Keratinocyte (primary cell): ENCODE measurements at places on chromosomes 16 and 17. TPM values are rescaled to one million over a fixed set of nuclear protein-coding genes. Genes with fewer than 3 reads are reported as not detected.

The TNFRSF17 gene
- polyA plus RNA-seq = 0.13 TPM in 1 of 3 replicates, not detected in the others

The ZNF597 gene
- 1.4 to 1.7 TPM (median 1.5 TPM) in 3 replicates for polyA plus RNA-seq

The UNC45B gene
- polyA plus RNA-seq = 0.03 to 0.04 TPM in 2 of 3 replicates, not detected in the other

DNA sequence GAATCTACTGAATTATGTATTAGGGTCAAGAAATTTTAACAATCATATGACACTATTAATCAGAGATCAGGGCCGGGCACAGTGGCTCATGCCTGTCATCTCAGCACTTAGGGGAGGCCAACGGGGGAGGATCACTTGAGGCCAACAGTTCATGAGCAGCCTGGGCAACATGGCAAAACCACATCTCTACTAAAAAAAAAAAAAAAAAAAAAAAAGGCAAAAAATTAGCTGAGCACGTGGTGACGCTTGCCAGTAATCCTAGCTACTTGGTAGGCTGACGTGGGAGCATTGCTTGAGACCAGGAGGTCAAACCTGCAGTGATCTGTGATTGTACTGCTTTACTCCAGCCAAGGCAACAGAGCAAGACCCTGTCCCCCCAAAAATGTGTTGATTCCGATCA lies 52.5 kb upstream of the CLEC3A start:
- no peak overlapping the region for H3K4me3 ChIP-seq
- no peak overlapping the region for H3K27ac ChIP-seq
- H3K4me1 ChIP-seq = no peaks in the 10 kb centered on the region
- no peak for DNase-seq

GRCh38 chr17:49676276-49676868 lies 1.5 kb downstream of the SPOP start:
- no peaks in the 10 kb centered on the region for H3K36me3 ChIP-seq
- H3K4me1 ChIP-seq = peaks cover 13% of the 10 kb centered on the region
- no peak for DNase-seq
- no peaks in the 10 kb centered on the region for H3K27me3 ChIP-seq
- H3K27ac ChIP-seq = peak overlapping the region; percentile 87

GRCh38 chr17:67441052-67441895 lies 64.2 kb downstream of the PITPNC1 start:
- H3K4me1 ChIP-seq = peaks cover 6% of the 10 kb centered on the region
- no peak for DNase-seq
- H3K27ac ChIP-seq = no peak overlapping the region
- H3K27me3 ChIP-seq = no peaks in the 10 kb centered on the region
- no peak overlapping the region for H3K4me3 ChIP-seq
- H3K36me3 ChIP-seq = no peaks in the 10 kb centered on the region

The AIPL1 gene
- polyA plus RNA-seq = not detected in 3 replicates

DNA sequence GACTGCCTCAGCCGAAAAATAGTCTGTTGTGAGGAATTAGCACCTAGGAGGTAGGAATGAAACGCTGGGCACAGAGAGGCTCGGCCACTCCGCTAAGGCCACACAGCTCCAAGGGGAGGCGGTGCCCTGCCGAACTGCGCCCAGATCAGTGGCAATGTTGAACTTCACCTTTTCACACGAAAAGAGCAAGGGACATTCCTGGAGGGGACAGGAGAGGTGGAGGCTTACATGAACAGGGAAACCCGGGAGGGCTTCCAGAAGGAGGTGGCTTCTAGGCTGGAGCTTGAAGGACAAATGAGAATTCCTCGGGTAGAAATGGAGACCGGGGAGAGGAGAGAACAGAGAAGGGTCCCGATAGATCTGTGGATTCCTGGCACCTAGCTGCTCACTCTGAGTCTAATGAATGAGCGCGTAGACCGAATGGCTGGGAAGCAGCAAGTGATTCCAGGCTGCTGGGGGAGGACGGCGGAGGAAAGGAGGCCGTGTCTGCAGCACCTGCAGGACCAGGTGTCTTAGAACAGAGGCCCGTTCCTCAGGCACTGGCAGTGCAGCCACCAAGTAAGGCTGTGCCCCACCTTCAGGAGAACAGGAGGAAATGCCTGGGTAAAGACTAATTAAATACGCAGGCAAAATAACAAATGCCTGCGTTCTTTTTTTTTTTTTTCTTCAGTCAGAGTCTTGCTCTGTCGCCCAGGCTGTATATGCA lies 722 bp upstream of the SLC38A10 start:
- H3K4me3 ChIP-seq = peak overlapping the region; percentile 89
- H3K36me3 ChIP-seq = no peaks in the 10 kb centered on the region
- peaks cover 15% of the 10 kb centered on the region for H3K4me1 ChIP-seq
- peak overlapping the region; percentile 86 for H3K27ac ChIP-seq
- H3K27me3 ChIP-seq = no peaks in the 10 kb centered on the region

DNA sequence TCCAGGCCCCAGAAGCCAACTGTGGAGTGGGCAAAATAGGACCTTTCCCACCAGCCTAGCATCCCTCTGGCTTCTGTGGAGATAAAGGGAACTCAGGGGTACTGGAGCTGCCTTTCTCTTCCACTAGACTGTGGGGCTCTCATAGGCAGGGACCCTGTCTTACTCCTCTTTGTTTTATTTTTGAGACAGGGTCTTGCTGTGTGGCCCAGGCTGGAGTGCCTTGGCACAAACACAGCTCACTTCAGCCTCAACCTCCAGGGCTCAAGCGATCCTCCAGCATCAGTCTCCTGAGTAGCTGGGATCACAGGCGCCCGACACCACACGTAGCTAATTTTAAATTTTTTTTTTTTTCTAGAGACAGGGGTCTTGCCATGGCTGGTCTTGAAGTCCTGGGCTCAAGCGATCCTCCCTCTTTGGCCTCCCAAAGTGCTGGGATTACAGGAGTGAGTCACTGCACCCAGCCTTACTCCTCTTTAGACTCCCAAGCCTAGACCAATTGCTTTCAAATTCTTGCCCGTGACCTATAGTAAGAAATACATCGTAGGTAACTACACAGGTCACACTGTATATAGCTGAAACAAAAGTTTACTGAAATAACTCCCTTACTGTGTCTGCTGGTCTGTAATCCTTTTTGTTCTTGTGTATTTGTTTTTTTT lies 2.6 kb downstream of the RAI1 start:
- H3K27me3 ChIP-seq = no peaks in the 10 kb centered on the region
- DNase-seq = no peak
- H3K4me1 ChIP-seq = peaks cover 45% of the 10 kb centered on the region
- H3K27ac ChIP-seq = peak overlapping the region; percentile 87
- peak overlapping the region; percentile 77 for H3K4me3 ChIP-seq
- no peaks in the 10 kb centered on the region for H3K36me3 ChIP-seq

- H3K4me1 ChIP-seq = peaks cover 3% of the 10 kb centered on the region
- H3K27ac ChIP-seq = no peak overlapping the region
- H3K27me3 ChIP-seq = no peaks in the 10 kb centered on the region
- DNase-seq = no peak
Measured at GRCh38 chr16:15489016-15489415, 54.6 kb downstream of the BMERB1 start.

DNA sequence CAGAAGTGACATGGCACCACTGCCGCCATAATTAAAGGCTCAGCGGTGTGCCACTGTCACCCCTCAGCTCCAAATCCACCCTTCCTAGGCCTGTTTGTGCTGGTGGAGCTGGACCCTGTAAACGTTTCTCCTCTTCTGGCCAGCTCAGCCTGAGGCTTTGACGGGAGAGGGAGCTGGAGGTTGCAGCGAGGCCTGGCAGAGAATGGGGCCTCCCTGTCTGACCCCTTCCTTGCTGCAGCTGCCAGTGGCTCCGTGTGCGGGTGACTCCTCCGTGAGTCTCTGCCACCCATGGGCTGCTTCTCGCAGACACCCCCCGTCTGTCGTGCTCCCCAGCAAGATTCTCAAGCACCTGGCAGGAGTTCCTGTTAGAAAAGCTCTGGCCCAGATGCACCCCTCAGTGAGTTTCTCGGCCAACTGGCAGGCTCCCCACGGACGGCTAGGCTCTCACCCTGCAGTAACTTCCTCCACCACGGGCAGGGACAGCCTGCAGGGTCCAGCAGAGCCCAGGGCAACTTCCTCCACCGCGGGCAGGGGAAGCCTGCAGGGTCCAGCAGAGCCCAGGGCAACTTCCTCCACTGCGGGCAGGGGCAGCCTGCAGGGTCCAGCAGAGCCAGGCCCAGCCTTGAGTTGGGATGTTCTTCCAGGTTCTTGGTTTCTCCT lies 4.7 kb upstream of the CHMP6 start:
- H3K27me3 ChIP-seq = peaks cover 14% of the 10 kb centered on the region
- H3K27ac ChIP-seq = no peak overlapping the region
- no peak overlapping the region for H3K4me3 ChIP-seq
- no peak for DNase-seq
- H3K4me1 ChIP-seq = peaks cover 13% of the 10 kb centered on the region
- H3K36me3 ChIP-seq = no peaks in the 10 kb centered on the region

DNA sequence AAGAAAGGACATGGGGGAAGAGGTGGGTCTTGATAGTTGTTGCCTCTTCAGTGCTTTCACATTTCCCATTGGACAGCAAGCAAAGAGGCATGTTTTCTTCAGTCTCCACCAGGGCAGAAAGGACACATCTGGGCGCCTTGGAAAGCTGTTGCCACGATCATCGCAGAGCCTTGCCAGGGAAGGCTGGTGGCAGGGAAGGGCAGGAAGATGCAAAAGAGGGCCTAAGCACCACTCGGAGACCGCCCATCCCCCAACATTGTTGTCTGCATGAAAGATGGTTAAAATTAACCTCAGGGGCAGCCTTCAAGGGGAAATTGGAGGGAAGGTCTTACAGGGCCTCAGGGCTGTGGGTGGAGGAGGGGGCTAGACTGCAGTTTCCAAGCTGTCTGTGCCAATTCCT lies 114.2 kb downstream of the SOX9 start:
- peaks cover 10% of the 10 kb centered on the region for H3K27me3 ChIP-seq
- H3K27ac ChIP-seq = no peak overlapping the region
- no peaks in the 10 kb centered on the region for H3K36me3 ChIP-seq
- DNase-seq = no peak
- no peak overlapping the region for H3K4me3 ChIP-seq

The MYO15B gene
- 0.01 to 0.35 TPM (median 0.14 TPM) in 3 replicates for polyA plus RNA-seq

The SLFN14 gene
- polyA plus RNA-seq = not detected in 3 replicates

The TEX19 gene
- 0.06 TPM in 1 of 3 replicates, not detected in the others for polyA plus RNA-seq

The RILP gene
- polyA plus RNA-seq = 3.1 to 4.5 TPM (median 3.2 TPM) in 3 replicates

The CCT6B gene
- 0.65 to 1.4 TPM (median 1.1 TPM) in 3 replicates for polyA plus RNA-seq

The UQCRC2 gene
- 188 to 255 TPM (median 226 TPM) in 3 replicates for polyA plus RNA-seq

DNA sequence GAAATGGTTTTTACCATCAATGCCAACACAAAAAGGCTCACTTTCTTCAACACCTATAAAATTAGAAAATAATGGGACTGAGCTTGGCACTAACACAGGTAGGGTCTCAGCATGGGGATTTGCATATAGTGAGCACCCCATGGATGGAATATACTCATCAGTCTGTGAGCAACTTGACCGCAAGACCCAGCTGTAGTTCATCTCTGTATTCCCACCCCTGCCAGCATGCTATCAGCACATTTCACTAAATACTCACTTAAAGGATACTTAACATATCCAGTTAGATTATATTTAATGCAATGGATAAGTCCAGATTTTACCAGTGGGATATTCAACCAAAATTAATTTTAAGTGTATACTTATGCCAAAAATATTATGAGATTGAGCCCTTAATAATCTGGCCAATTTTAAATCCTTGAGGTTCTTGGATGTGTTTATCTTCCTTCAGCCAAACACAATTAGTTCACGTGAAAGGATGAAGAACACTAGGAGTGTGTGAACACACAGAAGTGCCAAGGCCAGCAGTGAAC lies 66.7 kb downstream of the C16orf95 start:
- H3K27me3 ChIP-seq = no peaks in the 10 kb centered on the region
- no peak for DNase-seq
- H3K4me1 ChIP-seq = no peaks in the 10 kb centered on the region
- no peaks in the 10 kb centered on the region for H3K36me3 ChIP-seq
- no peak overlapping the region for H3K4me3 ChIP-seq

- H3K4me1 ChIP-seq = peaks cover 24% of the 10 kb centered on the region
- H3K27ac ChIP-seq = no peak overlapping the region
- no peaks in the 10 kb centered on the region for H3K27me3 ChIP-seq
Measured at GRCh38 chr17:41768682-41769288, 17.7 kb downstream of the JUP start.

GRCh38 chr16:77213542-77214106 lies 14.4 kb downstream of the SYCE1L start:
- no peak overlapping the region for H3K4me3 ChIP-seq
- peak overlapping the region; percentile 22 for H3K27ac ChIP-seq
- H3K4me1 ChIP-seq = peaks cover 12% of the 10 kb centered on the region

DNA sequence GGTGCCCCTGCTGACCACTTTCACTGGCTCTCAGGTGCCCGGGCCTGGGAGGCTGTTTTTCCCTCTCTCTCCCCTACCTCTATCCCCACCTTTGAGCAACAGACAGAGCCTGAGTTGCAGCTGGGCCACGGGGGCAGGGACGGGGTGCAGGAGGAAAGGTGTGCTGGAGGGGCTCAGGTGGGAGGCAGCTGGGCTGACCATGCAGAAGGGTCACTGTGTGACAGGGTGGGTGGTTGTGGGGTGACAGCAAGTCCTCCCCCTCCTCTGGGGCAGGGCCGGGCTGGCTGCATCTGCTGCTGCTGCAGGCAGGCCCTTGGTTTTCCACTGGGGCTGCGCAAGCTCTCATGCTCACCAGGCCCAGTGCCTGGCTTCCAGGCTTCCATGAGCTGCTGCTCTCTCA lies 6.6 kb downstream of the ZNF319 start:
- no peak for DNase-seq
- H3K4me3 ChIP-seq = no peak overlapping the region
- H3K27ac ChIP-seq = no peak overlapping the region

DNA sequence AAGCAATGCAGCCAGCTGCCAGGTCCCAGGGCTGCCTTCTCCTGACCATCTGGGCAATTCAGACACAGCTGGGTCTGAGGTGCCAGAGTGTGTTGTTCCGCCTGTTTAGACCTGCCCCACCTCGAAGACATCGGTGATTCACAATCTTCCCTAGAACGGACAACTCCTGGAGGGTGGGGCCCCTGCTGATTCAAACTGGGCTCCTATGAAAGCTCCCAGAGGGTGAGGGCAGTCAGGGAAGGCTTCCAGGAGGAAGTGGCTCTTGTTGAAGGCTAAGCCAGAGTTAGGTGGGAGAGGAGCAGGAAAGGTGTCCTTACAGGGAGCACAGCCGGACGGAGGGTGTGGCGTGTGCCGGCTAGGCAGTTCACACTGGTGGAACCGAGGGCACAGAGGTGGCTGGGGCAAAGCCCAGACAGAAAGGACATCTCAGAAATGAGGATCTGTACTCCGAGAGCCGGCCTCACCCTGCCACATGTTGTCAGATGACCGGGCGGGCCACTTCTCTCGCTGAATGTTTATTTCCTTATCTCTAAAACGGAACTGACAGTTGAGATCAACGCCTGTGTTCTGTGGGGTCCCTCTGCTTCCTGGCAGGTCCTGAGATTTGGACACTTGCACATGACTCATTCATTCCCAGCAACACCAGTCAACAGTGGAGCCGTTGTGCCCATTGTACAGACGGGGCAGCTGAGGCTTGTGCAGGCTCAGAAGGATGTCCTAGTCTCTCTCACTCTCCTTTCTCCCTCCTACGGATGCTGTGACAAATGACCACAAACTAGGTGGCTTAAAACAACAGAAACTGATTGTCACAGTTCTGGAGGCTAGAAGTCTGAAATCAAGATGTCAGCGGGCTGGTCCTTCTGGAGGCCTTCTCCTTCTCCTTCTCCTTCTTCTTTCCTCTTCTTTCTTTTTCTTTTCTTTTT lies 26.9 kb upstream of the LITAF start:
- H3K4me1 ChIP-seq = peaks cover 25% of the 10 kb centered on the region
- peak overlapping the region; percentile 61 for H3K27ac ChIP-seq
- H3K27me3 ChIP-seq = no peaks in the 10 kb centered on the region
- DNase-seq = peak; percentile 75
- no peak overlapping the region for H3K4me3 ChIP-seq
- H3K36me3 ChIP-seq = no peaks in the 10 kb centered on the region

The PRR35 gene
- polyA plus RNA-seq = not detected in 3 replicates

The HBQ1 gene
- 0.13 to 0.89 TPM (median 0.20 TPM) in 3 replicates for polyA plus RNA-seq

GRCh38 chr17:77456951-77457548 lies 316.3 kb downstream of the SEC14L1 start:
- no peak overlapping the region for H3K27ac ChIP-seq
- no peak overlapping the region for H3K4me3 ChIP-seq
- peaks cover 8% of the 10 kb centered on the region for H3K36me3 ChIP-seq
- H3K27me3 ChIP-seq = no peaks in the 10 kb centered on the region
- DNase-seq = no peak

The RNF112 gene
- polyA plus RNA-seq = 0.05 to 0.13 TPM in 2 of 3 replicates, not detected in the other
